ENCODE measurements at places on chromosomes 11 and 22.

GRCh38 chr11:44868021-44868420 is 82.7 kb downstream of the TP53I11 start:
- DNase-seq: no peak

DNA sequence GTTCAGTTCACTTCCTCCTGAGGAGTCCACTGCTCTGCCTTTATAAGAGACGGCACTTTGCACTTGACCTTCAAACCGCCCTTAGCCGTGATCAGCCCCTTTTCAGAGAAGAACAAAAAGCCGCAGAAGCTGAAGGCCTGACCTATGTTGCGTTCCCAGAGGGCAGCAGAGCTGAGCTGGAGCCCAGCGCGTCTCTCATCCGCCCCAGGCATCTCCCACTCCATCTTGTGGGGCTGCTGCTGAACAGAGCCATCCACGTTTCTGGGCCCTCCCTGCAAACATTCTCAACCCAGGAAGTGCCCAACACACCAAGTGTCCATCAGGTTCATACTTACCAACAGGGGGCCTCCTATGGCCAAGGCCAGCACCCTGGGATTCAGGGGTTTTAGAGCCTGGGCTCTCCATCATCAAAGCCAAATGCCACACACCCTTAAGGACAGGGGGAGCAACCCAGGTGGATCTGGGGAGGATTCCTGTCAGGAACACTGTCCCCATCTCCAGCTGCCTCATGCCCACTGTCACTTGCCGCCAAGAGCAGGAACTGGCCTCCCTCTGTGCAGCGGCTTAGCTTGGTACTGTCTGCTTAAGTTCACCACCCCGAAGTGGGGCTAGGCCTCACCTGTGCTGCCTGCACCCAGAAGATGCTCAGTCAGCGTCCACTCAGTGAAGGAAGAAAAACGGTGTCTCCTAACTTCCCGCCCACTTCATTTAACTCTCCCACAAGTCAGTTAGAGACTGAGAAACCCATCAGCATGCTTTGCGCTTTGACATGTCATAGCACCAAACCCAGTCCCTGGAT is 16.0 kb upstream of the EFCAB6 start:
- no peak for DNase-seq

- no peak for DNase-seq
Measured at GRCh38 chr11:46414466-46414796, 22.9 kb upstream of the CHRM4 start.

- DNase-seq: peak; percentile 24
Measured at GRCh38 chr22:24146791-24147353, 34.4 kb upstream of the SUSD2 start.

DNA sequence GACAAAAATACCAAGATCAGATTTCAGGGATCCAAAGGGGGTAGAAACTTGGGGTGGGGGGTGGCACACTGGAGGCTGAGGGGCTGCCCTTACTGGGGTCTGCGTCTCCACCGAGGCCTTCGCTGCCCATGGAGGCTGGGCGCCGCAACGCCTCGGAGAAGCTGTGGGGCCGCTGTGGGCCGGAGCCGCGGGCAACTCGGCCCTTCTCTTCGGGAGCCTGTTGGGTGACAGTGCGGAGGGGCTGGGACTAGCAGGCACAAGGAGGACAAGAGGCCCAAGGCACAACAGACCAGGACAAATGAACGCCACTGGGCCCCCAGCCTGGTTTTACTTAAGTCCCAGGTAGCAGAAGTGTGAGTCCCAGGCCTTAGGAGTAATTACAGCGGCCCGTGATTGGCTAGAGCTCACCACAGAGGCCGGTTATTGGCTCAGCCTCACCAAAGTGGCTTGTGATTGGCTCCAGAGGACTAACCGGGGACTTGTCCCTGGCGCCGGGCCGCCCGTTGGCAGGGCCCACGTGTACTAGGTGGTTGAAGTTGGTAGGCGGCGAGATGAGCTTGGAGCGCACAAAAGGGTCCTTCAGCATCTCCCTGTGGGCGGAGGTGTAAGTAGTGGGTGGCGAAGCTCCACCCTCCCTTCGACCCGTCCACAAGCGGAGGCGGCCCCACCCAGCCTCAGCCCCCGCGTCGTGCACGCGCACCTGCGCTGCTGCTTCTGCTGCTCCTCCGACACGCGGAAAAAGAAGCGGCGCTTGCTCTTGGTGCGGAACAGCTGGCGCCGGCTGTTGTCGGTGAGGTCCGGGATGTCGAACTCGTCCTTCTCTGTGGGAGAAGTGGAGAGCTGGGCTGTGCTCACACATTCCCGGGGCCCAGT is 16.5 kb upstream of the MEN1 start:
- no peak for DNase-seq

- DNase-seq: no peak
Measured at GRCh38 chr22:25837288-25837900, 95.4 kb downstream of the MYO18B start.

GRCh38 chr11:65931773-65932557 is 12.7 kb downstream of the DRAP1 start:
- no peak for DNase-seq

DNA sequence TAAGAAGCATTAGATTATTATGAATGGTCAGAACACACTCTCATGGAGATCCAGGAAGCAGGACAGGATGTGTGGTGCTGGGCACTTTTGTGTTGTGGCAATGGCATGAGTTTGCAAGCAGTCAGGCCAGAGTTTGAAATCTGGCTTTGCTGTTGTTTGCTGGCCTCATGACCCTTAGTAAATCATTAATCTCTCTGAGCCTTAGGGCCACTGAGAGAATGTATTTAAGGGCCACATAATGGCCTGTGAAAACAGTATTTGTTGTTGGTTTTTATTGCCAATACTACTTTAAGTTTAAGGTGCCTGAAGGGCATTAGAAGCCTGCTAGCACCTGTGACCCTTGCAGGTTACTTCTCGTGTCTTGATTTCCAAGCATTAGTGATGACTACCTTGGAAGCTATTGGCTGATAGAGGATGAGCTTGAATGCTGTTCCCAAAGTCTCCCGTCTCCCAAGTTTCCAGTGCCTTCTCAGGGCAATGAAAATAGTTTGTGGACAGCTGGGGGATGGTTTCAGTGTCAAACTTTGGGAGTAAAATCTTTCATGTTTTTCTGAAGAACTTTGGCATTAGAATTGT is 24.6 kb downstream of the STIM1 start:
- DNase-seq: no peak

DNA sequence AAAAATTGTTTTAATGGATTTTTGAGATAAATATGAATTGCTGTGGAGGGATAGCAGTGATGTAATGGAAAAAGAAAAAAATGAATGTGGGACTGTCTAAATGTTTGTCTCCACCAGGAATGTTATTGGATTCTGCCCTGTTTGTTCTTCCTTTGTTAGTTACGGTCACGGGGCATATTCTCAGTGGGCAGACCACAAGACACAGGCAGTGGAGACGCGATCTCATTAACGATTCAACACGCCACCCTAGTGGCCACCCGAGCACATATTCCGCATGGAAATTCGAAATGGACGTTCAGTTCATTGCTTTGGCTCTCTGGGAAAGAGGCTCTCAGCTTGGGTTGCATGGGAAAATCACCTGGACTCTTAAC is 151.8 kb upstream of the TTC12 start:
- DNase-seq: no peak

DNA sequence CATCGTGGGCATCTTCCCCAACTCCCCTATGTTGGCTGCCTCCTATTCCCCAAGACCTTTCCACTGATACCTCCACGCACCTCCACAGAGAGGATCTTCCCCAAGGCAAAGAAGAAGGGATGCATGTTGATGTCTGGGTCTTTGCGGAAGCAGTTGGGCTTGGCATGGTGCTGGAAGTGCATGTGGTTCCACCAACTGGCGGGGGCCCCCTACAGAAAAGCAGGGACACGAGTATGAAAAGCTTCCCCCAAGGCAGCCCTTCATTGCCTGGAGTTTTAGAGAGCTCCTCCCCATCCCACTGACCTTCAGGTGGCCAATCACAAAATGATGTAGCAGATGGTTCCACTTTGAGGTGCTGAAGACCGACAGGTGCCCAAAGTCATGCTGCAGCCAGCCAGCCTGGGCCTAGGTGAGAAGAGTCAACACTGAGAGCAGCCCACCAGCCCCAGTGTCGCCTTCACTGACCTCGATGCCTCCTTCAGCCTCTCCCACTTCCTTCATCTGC is 6.1 kb downstream of the FADS1 start:
- DNase-seq: no peak

- no peak for DNase-seq
Measured at GRCh38 chr11:21893565-21893867, 299.4 kb upstream of the ANO5 start.

DNA sequence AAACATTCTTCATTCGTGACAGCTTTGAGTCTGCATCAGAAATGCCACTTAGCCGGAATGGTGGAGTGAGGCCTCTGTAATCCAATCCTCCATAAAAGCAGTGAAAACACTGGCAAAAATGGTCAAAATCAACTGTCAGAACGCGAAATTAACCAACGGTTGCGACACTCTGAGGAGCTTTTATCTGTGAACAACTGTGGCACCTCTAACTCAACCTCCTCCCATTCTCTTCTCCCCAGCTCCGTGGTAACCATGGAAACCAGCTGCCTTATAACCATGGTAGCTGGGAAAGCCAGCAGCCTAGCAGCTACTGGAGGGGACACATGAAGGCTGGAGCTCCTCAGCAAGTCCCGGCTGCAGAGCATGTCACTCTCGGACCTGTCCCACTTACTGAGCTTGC is 20.3 kb downstream of the AP2A2 start:
- no peak for DNase-seq

DNA sequence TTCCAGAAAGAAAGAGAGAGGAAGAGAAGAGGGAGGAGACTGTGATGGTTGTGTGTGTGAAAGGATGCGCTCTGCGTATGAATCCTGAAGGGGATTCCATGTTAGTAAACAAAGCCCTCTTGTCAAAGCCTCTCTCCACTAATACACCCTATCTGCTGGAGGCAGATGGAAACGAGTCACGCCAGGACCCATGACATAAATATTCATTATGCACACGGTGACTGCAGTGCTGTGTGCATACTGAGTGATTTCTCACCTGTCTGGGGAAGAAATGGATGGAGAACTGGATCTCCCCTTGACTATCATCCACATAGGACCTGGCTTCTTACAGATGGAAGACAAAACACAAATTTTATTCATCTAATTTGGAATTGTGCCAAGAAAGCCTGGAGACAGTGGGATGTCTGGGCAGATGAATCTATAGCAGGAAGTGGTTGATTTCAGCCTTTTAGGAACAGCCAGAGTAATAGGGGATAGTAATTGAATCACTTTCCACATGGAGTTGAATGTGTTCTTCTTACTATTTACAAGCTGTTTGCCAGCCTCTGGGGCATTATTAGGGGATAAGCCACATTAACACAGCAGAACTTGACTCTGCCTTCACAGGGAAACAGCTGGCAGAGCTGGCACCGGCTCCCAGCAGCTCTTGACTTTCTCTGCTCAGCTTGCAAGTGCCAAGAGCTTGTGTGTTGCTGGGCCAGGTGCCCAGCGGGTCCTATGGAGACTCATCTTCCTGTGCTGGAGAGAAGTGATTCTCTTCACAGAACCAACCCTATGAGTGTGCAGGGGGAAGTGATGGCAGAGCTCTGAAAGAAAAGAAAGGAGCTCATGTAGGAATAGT is 9.0 kb downstream of the MTNR1B start:
- no peak for DNase-seq

- no peak for DNase-seq
Measured at GRCh38 chr22:43338766-43339345, 4.3 kb downstream of the SCUBE1 start.

DNA sequence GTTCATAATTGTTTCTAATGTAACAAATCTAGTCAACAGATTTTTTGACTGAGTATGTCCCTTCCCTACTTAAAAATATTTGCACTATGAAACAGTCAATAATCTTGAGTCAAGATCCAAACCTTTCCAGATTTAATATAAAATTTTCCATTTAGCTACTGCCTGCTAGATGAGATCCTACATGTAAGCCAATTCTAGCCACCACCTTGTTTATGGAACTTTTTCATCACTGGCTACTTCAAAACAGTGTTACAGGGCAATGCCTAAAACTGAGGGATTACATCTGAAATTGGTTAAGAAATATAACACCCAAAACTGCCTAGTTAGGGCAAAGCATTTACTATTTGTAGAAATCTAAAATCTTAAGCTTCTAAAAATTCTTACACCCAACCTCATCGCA is 10.5 kb upstream of the FUT4 start:
- DNase-seq: no peak

GRCh38 chr11:94602430-94603372 is 35.5 kb downstream of the PIWIL4 start:
- peak; percentile 19 for DNase-seq

DNA sequence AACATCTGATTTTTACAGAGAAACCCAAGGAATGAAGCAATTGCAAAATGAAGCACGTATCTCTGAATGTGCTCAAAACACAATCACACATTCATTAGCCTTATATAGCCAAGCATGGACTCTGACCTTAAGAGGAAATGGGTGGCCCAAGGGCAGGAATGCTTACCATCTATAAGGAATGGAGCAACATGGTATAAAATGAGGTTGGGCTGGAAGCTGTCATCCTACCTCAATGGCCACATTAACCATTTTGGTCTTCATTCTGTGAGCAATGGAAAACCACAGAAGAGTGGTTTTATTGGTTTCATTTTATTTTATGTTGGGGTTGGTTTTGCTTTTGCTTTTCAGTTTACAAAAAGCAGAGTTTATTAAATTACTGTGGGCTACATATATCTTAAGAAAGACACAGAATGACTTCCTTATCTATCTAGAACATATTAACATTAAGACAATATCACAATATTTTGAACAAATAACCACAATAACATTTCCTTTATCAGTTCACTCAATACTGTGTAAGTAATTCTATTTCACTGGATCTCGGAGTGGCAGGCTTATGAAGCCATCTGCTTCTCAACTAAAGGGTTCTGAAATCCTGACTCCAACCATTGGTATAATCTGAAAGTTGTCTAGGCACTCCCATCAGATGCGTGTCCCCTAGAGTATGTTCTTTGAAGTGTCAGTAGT is 10.8 kb upstream of the MS4A13 start:
- no peak for DNase-seq

DNA sequence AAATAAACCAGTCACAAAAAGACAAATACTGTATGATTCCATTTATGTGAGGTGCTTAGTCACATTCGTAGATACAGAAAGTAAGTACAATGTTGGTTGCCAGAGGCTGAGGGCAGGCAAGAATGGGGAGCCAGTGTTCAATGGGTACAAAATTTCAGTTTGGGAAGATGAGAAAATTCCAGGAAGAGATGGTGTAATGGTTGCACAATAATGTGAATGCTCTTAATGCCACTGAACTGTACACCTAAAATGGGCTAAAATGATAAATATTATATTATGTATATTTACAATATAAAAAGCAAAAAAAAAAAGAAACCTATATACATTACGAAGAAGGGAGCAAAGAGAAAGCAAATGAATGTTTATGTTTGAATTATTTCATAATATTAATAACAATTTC is 329.0 kb downstream of the C11orf87 start:
- no peak for DNase-seq

GRCh38 chr11:69079661-69080256 is 31.0 kb downstream of the TPCN2 start:
- DNase-seq: no peak

- DNase-seq: no peak
Measured at GRCh38 chr11:69470793-69471728, 10.4 kb upstream of the LINC01488 start.

GRCh38 chr11:70862093-70862492 is 390.3 kb downstream of the SHANK2 start:
- DNase-seq: peak; percentile 20

GRCh38 chr11:126426820-126427749 is 71.6 kb downstream of the ST3GAL4 start:
- no peak for DNase-seq
